ENCODE measurements at places on chromosomes 1 and 21. TPM values are rescaled to one million over a fixed set of nuclear protein-coding genes. Genes with fewer than 3 reads are reported as not detected.

The KCNK1 gene
- total RNA-seq, result 25.2 TPM

The SLAMF9 gene
- total RNA-seq, result not detected

The VWA1 gene
- total RNA-seq, result 13.7 TPM

The PODN gene
- total RNA-seq, result 22.9 TPM

The ZFP69 gene
- total RNA-seq, result 1.9 TPM

DNA sequence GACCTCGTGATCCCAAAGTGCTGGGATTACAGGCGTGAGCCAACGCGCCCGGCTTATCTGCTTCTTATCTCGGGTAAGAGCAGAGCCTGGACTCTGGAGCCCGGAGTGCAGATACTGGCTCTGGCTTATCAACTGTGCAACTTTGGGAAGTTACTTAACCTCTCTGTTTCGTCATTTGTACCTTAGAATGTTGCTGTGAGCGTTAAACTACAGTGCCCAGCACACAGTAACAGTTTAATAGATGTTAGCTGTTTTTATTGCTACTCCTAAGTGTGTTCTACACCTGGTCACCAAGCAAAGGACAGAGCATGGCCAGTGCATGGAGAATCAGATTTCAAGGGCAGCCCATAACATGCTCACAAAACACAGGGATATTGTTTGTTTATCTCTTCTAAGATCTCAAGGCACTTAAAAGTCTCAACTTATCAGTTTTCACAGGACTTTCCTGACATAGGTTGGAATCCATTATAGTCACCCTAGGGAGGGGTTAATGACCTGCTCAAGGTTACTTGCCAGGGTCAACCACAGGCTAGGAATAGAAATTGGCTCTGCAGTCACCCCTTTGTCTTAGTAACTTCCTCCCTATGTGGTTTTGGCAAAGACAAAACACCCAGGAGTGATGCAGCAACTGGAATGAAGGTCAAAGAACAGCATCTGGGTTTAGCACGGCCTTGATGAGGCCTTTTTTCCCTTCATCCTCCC lies 22.5 kb upstream of the SRP9 start:
- H3K27ac ChIP-seq, result peak overlapping the region; percentile 90
- peaks cover 67% of the 10 kb centered on the region for H3K4me1 ChIP-seq
- no peaks in the 10 kb centered on the region for H3K36me3 ChIP-seq
- H3K4me3 ChIP-seq, result no peak overlapping the region
- no peaks in the 10 kb centered on the region for H3K27me3 ChIP-seq

DNA sequence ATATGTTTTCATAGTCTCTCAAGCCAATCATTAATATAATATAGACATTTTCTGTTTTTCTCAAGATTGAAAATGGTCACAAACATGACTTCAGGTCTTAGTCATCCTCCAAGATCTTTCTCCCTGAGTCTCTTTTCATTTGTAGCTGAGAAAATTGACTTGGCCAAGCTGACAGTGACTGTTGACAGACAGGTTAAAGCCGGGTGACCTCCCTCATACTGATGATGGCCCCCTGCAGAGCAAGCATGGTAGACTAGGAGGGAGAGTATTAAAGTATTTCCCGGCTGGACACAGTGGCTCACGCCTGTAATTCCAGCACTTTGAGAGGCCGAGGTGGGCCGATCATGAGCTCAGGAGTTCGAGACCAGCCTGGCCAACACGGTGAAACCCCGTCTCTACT lies 6.8 kb upstream of the KIAA1614 start:
- peaks cover 3% of the 10 kb centered on the region for H3K4me1 ChIP-seq
- no peaks in the 10 kb centered on the region for H3K36me3 ChIP-seq
- H3K27ac ChIP-seq, result no peak overlapping the region
- H3K27me3 ChIP-seq, result no peaks in the 10 kb centered on the region
- H3K4me3 ChIP-seq, result no peak overlapping the region

GRCh38 chr21:35791541-35792325 lies 268.6 kb downstream of the SETD4 start:
- H3K27ac ChIP-seq, result no peak overlapping the region
- DNase-seq, result no peak
- H3K36me3 ChIP-seq, result no peaks in the 10 kb centered on the region
- no peaks in the 10 kb centered on the region for H3K4me1 ChIP-seq
- peaks cover 12% of the 10 kb centered on the region for H3K27me3 ChIP-seq

The ADAMTS5 gene
- 3.0 TPM for total RNA-seq

GRCh38 chr1:204384636-204385352 lies 25.1 kb upstream of the PLEKHA6 start:
- peak; percentile 38 for DNase-seq
- H3K36me3 ChIP-seq, result no peaks in the 10 kb centered on the region
- H3K27me3 ChIP-seq, result peaks cover 7% of the 10 kb centered on the region
- H3K4me3 ChIP-seq, result no peak overlapping the region
- H3K4me1 ChIP-seq, result peaks cover 9% of the 10 kb centered on the region
- H3K27ac ChIP-seq, result peak overlapping the region; percentile 14

GRCh38 chr1:21930080-21930571 lies 7.0 kb downstream of the HSPG2 start:
- no peaks in the 10 kb centered on the region for H3K27me3 ChIP-seq
- no peak for DNase-seq
- peak overlapping the region; percentile 90 for H3K27ac ChIP-seq
- peaks cover 100% of the 10 kb centered on the region for H3K4me1 ChIP-seq
- H3K36me3 ChIP-seq, result peaks cover 14% of the 10 kb centered on the region

The ANKRD35 gene
- 0.77 TPM for total RNA-seq

DNA sequence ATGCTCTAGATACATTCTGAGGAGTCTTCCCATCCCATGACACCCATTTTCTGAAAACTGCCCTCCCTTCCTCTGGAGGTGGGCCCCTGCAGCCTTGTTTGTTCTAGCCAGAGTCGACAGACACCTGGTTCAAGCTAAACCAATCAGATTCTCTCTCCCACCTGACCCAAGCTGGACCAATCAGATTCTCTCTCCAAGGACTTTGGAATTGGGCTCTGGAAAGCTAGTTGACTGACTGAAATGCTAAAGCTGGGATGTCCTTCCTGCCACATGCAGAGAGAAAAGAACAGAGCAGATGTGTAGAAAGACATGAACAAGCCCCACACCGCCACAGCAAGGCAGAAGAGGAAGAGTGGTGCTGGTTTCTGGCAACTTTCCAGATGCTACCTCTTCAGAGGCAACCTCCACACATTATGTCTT lies 24.6 kb downstream of the ASAP3 start:
- peaks cover 16% of the 10 kb centered on the region for H3K36me3 ChIP-seq
- H3K4me3 ChIP-seq, result no peak overlapping the region
- peaks cover 11% of the 10 kb centered on the region for H3K4me1 ChIP-seq
- DNase-seq, result no peak
- H3K27ac ChIP-seq, result no peak overlapping the region
- H3K27me3 ChIP-seq, result no peaks in the 10 kb centered on the region

DNA sequence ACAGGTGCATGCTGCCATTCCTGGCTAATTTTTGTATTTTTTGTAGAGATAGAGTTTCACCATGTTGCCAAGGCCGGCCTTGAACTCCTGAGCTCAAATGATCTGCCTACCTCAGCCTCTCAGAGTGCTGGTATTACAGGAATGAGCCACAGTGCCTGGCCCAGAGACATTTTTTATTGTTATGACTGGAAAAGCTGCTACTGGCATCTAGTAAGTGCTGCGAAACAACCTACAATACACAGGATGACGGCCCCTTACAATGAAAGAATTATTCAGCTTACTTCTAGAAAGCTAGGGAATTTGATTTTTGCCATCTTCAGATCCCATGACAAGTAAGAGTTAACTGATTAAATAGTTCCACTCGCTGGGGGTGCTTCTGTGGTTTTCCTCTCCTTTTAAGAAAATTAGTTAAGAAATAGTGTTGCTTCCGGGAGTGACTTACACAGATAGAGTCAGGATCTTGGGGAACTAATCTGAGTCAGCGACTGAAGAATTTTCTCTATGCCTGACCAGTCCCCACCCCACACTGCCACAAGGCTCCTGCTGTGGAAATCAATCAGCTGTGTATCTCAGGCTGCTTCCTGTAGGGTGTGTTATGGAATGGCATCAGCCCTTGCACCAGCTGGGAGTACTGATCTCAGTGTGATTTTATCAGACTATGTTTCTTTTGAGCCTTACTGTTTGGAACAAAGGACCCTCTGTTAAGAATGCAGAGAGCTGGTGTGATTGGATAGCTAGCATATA lies 93.0 kb upstream of the BMP8A start:
- H3K4me1 ChIP-seq, result peaks cover 61% of the 10 kb centered on the region
- no peaks in the 10 kb centered on the region for H3K36me3 ChIP-seq
- H3K27me3 ChIP-seq, result no peaks in the 10 kb centered on the region

The CLDN17 gene
- total RNA-seq, result not detected

- H3K27me3 ChIP-seq, result no peaks in the 10 kb centered on the region
- DNase-seq, result no peak
- no peaks in the 10 kb centered on the region for H3K36me3 ChIP-seq
- H3K4me1 ChIP-seq, result peaks cover 18% of the 10 kb centered on the region
- H3K27ac ChIP-seq, result no peak overlapping the region
These were observed 21.4 kb upstream of the FMO1 start for GRCh38 chr1:171226747-171227370.

DNA sequence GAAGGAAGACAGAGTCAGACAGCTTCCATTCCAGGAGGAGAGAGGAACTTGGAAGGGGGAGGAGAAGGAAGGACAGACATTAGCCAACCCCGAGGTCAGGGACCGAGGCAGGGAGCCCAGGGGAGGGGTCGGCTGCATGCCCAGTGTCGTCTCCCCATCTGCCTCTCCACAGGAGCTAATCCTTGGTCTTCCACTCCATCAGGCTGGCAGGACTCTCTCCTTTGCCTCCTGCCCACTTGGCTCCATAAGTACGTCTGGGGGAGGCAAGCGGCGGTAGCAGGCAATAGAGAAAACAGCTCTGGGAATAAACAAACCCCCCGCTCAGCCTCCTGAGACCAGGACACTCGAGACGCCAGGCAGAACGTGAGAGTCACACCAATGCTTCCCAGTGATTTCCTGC lies 71.3 kb downstream of the GRIK3 start:
- DNase-seq, result no peak
- no peaks in the 10 kb centered on the region for H3K4me1 ChIP-seq
- no peaks in the 10 kb centered on the region for H3K36me3 ChIP-seq

GRCh38 chr1:17409391-17409811 lies 30.1 kb downstream of the RCC2 start:
- H3K4me3 ChIP-seq, result no peak overlapping the region
- H3K27ac ChIP-seq, result no peak overlapping the region
- DNase-seq, result peak; percentile 50
- peaks cover 67% of the 10 kb centered on the region for H3K36me3 ChIP-seq
- no peaks in the 10 kb centered on the region for H3K27me3 ChIP-seq
- peaks cover 20% of the 10 kb centered on the region for H3K4me1 ChIP-seq

The VAV3 gene
- 1.4 TPM for total RNA-seq

DNA sequence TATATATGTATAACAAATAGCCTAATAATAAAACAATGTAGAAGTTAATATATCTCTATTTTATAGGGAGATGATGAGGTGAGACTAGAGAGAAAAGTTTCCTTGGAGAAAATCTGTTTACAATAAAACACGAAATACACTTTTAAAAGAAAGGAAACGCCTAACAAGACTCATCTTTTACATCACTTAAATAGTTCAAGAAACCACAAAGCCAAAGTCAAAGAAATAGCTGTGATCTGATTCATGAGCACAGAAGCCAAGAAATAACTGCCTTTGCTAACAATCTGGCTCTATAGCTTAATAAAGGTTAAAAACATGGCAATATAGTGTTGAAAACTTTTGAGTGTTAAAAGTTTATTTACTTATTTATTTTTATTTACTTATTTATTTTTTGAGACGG lies 61.5 kb downstream of the TOR3A start:
- peak overlapping the region; percentile 43 for H3K27ac ChIP-seq
- no peaks in the 10 kb centered on the region for H3K27me3 ChIP-seq
- peaks cover 36% of the 10 kb centered on the region for H3K4me1 ChIP-seq

The C1orf226 gene
- 8.7 TPM for total RNA-seq

DNA sequence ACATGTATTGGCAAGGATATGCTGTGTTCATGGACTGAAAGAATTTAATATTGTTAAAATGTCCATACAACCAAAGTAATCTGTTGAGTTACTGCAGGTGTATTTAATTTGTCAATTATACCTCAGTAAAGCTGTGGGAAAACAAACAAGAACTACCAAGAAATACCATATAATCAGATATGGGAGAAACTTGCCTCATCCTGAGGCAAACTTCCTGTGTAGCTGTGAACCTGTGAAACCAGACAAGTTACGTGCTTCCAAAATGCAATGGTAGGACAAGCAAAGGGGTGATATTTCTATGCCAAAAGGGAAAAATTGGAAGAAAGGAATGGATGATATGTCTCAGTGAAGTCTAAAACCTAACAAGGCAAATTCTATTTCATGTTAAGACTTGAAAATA lies 174.6 kb downstream of the SPATA17 start:
- no peaks in the 10 kb centered on the region for H3K36me3 ChIP-seq
- H3K4me3 ChIP-seq, result no peak overlapping the region

The ETNK2 gene
- total RNA-seq, result 4.4 TPM

- no peak for DNase-seq
- peaks cover 27% of the 10 kb centered on the region for H3K4me1 ChIP-seq
- no peaks in the 10 kb centered on the region for H3K36me3 ChIP-seq
- H3K27me3 ChIP-seq, result peaks cover 93% of the 10 kb centered on the region
These were observed 103.7 kb upstream of the SOD1 start for GRCh38 chr21:31555741-31556191.

The PHTF1 gene
- 10.7 TPM for total RNA-seq

The LCE1D gene
- not detected for total RNA-seq

DNA sequence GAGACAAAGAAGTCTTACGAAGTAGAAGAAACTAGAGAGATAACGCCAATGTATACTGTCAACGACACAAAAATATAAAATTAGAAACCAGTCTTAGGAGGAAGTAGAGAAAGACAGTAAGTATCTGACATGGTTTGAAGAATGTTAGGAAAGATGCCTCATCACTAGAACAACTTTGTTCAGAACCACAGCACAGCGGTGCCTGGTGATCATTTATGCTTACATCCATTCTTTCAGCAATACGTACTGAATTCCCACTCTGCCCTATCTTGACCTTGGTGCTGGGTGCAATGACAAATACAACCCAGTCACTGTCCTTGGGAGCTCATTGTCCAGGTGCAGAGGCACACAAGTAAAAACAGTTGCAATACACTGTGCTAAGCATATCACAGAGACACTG lies 104.4 kb downstream of the TM2D1 start:
- DNase-seq, result no peak
- no peaks in the 10 kb centered on the region for H3K4me1 ChIP-seq
- H3K27me3 ChIP-seq, result no peaks in the 10 kb centered on the region
- H3K36me3 ChIP-seq, result no peaks in the 10 kb centered on the region

The CD1E gene
- total RNA-seq, result not detected

DNA sequence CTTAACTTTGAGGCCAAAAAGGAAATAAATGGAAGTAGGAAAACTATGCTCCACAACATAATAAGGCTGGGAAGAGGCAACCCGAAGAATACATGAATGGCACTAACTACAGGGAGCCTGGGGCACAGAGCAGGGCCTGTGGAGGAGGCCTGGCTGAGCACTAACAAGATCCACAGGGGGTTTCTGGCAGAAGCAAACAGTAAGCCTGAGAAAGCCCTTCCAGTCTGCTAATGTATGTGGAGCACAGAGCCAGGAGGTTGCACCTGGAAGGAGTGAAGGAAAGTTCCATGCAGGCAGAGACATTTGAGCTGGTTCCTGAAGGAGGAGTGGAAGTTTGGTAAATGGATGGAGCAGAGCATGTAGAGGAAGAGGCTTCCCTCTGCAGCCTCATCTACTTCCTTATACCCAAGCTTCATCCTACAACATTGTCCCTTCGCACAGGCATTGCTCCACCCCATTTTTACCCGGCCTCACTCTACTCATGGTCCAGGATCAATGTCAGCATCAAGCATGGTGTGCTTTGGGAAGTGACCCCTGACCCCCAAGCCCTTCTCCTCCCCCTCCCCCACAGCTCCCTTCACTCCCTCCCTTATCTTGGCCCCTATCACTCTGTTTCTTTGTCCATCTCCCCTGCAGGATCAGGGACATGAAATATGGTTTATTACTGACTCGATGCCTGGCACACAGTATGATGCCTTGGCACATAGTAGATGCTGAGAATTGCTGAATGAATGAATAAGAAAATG lies 23.3 kb downstream of the SHISA4 start:
- H3K4me1 ChIP-seq, result peaks cover 9% of the 10 kb centered on the region
- H3K36me3 ChIP-seq, result no peaks in the 10 kb centered on the region
- H3K27ac ChIP-seq, result peak overlapping the region; percentile 57

Data from left ventricle myocardium inferior (tissue), 1 donor.